ENCODE measurements at places on chromosomes 4 and X. TPM values are rescaled to one million over a fixed set of nuclear protein-coding genes. Genes with fewer than 3 reads are reported as not detected.

MAGEB6 gene
- total RNA-seq, result not detected

DNA sequence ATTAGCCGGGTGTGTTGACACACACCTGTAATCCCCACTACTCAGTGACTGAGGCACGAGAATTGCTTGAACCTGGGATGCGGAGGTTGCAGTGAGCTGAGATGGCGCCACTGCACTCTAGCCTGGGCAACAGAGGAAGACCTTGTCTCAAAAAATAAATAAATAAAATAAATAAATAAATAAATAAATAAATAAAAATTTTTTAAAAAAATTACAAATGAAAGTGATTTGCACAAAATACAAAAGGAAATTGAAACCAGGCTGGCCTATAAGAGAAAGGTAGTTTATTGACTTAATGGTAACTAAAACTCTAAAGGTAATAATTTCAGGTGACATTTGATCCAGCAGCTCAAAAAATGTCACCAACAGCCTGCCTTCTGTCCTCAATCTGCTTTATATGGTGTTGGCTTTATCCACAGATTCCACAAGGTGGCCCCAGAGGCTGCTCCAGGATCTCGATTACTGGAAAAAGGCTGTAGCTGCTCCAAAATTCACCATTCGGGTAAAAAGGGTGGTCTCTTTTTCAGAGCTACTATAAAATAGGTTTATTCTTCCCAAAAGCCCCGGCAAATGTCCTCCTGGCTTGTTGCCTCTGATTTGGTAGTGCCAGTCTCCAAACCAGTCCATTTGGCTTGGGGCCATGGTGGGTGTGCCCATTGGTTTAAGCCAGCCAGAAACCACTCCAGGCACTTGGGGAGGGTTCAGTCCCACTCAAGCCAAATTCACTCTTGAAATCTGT lies 61.4 kb upstream of the TRIM2 start:
- DNase-seq, result peak; percentile 85

DNA sequence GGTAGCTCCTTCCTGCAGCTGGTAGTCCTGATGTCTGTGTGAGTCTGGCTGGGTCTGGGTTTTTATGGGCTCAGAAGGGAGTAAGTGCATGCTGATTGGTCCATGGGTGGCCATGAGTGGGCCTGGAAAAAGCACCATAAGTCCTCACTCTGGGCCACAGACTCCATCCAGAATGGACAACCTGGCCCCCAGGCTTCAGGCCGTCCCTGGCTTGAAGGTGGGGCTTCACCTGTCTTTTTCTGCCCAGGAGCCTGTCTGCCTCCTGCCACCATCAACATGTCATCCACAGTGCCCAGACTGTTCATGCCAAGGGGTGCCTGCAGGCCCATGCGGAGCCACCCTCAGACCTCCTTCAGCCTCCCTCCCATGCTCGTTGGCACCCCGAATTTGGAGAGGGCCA lies 620.0 kb downstream of the RAPGEF2 start:
- no peak for DNase-seq

- DNase-seq, result no peak
Observed at GRCh38 chrX:101484135-101484534, 1.1 kb upstream of the ARMCX4 start.

DNA sequence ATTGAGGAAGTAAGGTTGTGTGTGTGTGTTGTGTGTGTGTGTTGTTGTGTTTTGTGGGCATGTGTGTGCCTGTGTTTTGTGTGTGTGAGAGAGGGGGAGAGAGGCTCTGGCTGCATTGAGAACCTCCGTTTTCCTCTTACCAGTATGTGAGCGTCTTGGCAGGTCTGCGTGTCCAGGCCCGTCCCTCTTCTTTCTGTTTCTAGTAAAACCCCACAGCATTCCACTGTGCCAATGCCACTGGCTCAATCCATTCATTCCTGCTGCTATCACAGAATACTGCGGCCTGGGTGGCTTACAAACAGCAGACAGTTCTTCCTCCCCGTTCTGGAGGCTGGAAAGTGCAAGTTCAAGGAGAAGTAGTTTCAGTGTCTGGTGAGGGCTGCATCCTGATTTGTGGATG lies 15.5 kb upstream of the HTRA3 start:
- no peak for DNase-seq

GRCh38 chr4:155666344-155667221 lies at the start of gene GUCY1A1:
GUCY1A1 (plus strand) TSS chr4:155666848; CDS start chr4:155696868, 30,020 bp downstream.
- DNase-seq, result peak; percentile 12

- DNase-seq, result no peak
Observed at GRCh38 chr4:189815404-189816192, 125.1 kb upstream of the FRG1 start.

DNA sequence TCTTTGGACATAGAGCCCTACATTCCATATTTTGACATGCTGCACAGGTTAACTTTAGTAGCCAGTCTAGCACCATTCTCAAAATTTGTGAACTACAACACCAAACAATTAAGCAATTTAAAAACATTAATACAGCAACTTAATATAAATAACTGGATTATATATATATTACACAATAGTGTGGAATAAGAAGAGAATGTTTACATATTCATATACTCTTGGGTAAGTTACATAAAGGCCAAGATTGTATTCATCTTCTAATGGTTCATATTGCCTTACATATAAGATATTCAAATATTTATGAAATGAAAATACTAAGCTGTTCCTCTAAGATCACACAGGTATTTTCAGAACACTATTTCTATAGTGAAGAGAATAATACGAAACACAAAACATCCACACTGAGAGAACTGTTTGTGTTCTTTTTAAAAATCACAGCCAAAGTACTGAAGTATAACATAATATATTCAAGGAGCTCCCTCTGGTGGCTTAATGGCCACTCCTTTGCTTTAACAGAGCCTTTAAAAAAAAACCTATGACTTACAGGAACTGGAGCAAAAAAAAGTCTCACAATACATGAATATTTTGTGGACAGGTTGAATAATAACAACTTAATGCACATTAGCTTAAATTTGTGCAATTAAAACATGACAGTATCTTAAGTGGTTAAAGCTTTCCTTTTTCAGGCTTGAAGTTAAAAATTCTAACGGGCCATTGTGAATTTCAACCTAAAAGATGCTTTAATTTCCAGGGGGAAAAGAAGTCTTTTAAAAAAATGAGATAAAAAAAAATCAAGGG lies 46.2 kb downstream of the NEK1 start:
- peak; percentile 14 for DNase-seq

Data from transverse colon (tissue), 4 donors.